Activated naive CD8-positive, alpha-beta T cell treated with anti-CD3 and anti-CD28 coated beads, Interleukin-2, amount 50 U/mL, for 16 hours (primary cell): ENCODE measurements at places on chromosomes 12 and 14.

GRCh38 chr12:51954561-51955361 lies 3.3 kb downstream of the ACVR1B start:
- no peak for DNase-seq

DNA sequence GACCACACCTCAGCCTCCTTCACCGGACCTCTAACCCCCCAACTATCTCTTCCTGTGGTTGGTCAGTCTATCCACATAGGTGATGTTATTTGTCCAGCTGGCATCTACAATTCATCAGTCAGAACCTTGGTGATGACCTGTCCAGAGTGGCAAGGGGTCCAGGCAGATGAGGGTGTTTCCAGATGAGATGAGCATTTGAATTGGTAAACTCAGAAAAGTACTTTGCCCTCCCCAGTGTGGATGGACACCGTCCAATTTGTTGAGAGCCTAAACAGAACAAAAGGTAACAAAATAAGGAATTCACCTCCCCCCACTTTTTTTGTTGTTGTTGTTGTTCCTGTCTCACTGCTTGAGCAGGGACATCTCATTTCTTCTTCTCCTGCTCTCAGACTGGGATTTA lies 34.3 kb upstream of the LRP6 start:
- no peak for DNase-seq

DNA sequence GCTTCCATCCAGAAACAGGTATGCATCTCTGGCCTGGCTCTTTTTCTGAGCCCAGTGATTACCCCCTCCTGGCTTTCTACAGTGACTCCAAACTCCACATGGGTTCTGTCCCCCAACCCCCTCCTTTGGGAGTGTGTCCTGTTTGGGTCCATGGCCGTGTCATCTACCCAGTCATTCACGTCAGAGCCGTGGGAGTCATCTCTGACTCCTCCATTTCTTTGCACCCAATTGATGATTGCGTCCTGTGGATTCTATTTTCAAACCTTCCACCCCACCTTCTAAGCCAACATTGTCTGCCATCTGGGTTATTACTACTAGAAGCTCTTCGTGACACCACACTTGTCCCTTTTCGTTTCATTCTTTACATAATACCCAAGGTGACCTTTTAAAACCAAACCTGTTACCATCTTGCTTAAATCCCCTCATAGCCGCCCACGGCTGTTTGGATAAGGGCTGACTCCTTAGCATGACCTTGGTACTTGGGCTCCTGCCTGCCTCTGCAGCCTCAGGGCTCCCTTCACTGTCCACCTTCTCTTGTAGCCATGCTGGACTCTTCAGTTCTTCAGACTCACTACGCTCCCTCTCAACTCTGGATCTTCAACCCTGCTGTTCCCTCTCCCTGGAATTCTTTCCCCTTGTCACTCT lies 38.1 kb upstream of the NT5DC3 start:
- DNase-seq, result no peak

DNA sequence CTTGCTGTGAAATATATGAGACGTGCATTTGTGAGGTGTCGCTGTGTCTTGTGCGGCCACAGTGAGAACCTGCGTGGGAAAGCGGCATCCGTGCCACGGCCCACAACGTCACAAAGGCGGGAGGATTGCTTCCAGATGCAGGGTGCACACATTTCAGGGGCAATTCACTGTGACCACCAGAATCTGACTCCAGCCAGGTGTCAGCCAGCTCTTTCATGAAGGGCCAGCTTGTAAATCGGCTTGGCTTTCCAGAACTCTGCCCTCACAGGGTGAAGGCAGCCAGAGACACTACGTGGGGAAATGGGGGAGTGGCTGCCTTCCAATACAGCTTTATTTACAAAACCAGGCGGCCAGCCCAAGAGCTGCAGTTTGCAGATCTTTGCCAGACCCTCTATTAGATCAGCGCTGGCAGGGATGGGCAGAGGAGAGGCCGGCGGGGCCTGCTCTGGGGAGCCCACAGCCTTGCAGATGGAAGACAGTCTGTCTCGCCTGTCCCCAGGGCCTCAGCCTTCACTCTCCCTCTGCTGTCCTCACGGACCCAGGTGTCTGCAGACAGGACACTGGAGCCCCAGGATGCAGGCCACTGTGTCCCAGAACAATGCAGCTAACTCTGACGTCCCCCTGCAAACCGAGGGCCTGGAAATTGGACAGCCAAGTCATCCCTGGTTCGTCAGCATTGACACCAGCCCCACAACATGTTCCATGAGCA lies 53.5 kb downstream of the ADGRD1 start:
- DNase-seq, result no peak

- no peak for DNase-seq
Observed at GRCh38 chr12:122097927-122098756, 19.6 kb downstream of the MLXIP start.

GRCh38 chr12:117188961-117189724 lies 1.1 kb downstream of the FBXO21 start:
- DNase-seq, result no peak

GRCh38 chr12:31834150-31834549 lies 105.3 kb upstream of the AMN1 start:
- DNase-seq, result no peak

DNA sequence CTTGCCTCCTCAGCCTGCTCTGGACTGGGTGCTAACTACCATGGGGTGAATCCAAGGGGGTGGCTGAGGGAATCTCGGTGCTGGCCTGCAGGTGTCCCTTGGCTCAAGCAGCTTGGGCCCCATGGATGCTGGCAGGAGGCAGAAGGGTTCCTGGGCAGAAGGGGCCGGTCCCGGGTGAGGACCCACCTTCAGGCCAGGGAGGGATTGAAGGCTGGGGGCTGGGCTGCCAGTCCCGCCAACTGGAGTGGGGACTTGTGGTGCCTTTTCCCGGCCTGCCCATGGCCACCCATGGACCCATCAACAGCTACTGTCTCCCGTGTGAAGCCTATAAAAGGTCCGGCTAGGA lies 550.1 kb downstream of the SLC6A15 start:
- DNase-seq, result no peak

- DNase-seq, result no peak
Observed at GRCh38 chr12:130526813-130527212, 189.1 kb downstream of the PIWIL1 start.

DNA sequence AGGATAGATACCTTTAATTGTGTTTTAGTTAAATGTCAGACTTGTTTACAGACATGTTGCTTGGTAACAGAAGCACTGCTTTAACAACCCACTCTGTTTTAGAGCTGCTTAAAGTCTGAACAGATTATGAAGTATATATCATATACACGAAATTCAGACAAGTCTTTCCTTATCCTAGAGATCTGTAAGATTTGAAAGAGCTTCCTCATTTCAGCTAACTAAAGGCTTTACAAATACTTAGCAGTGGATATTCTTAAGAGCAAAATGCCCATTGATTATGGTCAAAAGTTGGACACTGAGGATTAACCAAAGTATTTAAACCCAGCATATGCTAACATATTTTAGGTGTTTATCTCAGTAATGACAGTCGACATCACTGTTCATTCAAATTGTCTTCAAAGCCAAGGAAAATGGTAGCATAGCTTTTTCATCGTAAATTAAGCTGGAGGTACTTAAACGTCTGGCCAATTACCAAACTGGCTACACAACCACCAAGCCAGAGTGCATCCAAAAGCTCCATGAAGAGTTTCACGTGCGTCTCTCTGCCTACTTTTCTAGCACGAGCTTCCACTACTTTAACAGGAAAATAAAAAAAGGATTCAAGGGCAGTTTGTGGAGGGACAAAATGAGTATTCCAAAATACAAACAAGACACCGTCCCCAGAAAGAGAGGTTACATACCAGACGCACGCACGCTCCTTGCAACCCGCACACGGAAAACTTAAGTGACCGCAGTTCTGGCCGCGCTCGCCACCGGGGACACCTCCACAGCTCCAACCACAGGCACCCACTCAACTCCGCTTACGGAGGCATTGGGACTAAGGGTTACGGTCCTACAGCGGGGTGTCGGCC lies 565 bp downstream of the CEP83 start:
- DNase-seq, result no peak

- no peak for DNase-seq
Observed at GRCh38 chr14:85154714-85155113, 375.2 kb upstream of the FLRT2 start.

DNA sequence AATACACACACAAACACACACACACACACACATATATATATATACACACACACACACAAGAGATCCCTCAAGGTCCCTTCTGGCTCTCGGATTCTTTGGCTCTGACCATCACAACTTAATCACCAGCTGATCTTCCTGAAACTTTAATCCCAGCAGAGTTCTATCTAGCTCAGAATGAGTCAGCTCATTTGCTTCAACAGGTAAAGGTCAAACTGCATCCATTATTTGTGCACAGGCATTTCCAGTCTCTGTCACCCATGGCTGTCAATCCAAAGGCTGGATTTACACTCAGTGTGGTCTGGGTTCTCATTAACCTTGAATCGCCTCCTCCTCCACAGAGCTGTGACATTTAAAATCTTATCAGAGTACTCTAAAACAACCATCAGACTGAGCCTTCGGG lies 113.3 kb upstream of the TMPO start:
- DNase-seq, result no peak
